ENCODE measurements at places on chromosomes 6 and 20. TPM values are rescaled to one million over a fixed set of nuclear protein-coding genes. Genes with fewer than 3 reads are reported as not detected.
A peak's percentile ranks its signal among the peaks of the same experiment; 100 is the strongest.

- H3K4me3 ChIP-seq: 0 out of 2 replicates have a peak overlapping the region, but pooled peaks have one; percentile 75
- no peaks in the 10 kb centered on the region for H3K36me3 ChIP-seq
- peak overlapping the region; percentile 50 for H3K27ac ChIP-seq
- DNase-seq: no peak
- peaks cover 6% of the 10 kb centered on the region for H3K27me3 ChIP-seq
Observed at GRCh38 chr6:2877057-2877882, 25.8 kb downstream of the SERPINB9 start.

DNA sequence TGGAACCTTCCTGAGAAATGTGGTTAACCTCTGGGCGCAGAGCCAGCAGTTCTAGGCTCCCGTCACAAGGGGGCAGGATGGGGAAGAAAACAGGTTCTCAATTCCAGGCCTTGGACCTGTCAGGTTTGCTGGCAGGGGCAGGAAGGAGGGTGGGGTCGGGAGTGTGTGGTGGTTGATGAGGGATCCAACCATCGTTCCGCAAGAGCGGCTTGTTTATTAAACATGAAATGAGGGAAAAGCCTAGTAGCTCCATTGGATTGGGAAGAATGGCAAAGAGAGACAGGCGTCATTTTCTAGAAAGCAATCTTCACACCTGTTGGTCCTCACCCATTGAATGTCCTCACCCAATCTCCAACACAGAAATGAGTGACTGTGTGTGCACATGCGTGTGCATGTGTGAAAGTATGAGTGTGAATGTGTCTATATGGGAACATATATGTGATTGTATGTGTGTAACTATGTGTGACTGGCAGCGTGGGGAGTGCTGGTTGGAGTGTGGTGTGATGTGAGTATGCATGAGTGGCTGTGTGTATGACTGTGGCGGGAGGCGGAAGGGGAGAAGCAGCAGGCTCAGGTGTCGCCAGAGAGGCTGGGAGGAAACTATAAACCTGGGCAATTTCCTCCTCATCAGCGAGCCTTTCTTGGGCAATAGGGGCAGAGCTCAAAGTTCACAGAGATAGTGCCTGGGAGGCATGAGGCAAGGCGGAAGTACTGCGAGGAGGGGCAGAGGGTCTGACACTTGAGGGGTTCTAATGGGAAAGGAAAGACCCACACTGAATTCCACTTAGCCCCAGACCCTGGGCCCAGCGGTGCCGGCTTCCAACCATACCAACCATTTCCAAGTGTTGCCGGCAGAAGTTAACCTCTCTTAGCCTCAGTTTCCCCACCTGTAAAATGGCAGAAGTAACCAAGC lies 29.6 kb downstream of the SRSF3 start:
- H3K36me3 ChIP-seq: no peaks in the 10 kb centered on the region
- H3K27me3 ChIP-seq: no peaks in the 10 kb centered on the region
- peaks cover 19% of the 10 kb centered on the region for H3K4me1 ChIP-seq
- H3K4me3 ChIP-seq: no peak overlapping the region
- no peak overlapping the region for H3K27ac ChIP-seq

- peaks cover 17% of the 10 kb centered on the region for H3K4me1 ChIP-seq
- H3K27ac ChIP-seq: no peak overlapping the region
- no peak for DNase-seq
- H3K27me3 ChIP-seq: no peaks in the 10 kb centered on the region
- H3K4me3 ChIP-seq: no peak overlapping the region
- no peaks in the 10 kb centered on the region for H3K36me3 ChIP-seq
Observed at GRCh38 chr6:45756606-45757005, 259.1 kb downstream of the CLIC5 start.

DNA sequence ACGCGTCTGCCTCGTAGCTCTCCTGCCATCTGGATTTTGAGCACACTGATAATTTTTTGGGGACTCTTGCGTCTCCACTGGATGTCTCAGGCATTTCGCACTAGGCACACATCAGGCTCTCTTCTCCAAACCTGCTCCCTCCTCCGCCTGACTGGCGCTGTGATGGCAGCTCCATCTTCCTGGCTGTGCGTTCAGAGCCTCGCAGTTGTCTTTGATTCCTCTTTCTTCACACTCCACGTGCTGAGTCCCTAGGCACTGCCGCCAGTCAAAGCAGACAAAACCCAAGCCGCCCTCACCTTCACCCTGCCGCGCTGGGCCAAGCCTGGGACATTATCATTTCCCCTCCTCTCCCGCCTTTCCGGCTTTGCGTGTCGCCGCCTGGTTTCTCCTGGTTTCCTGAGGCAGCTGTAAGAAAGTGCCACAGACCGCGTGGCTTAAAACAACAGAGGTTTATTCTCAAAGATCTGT lies 778 bp downstream of the PSMG4 start:
- peak; percentile 68 for DNase-seq
- H3K36me3 ChIP-seq: no peaks in the 10 kb centered on the region
- H3K27me3 ChIP-seq: no peaks in the 10 kb centered on the region
- H3K4me3 ChIP-seq: peak overlapping the region; percentile 85
- H3K27ac ChIP-seq: peak overlapping the region; percentile 49

- peak; percentile 16 for DNase-seq
- H3K27ac ChIP-seq: peak overlapping the region; percentile 14
- H3K4me1 ChIP-seq: peaks cover 22% of the 10 kb centered on the region
Observed at GRCh38 chr20:53706466-53707370, 113.1 kb upstream of the ZNF217 start.

DNA sequence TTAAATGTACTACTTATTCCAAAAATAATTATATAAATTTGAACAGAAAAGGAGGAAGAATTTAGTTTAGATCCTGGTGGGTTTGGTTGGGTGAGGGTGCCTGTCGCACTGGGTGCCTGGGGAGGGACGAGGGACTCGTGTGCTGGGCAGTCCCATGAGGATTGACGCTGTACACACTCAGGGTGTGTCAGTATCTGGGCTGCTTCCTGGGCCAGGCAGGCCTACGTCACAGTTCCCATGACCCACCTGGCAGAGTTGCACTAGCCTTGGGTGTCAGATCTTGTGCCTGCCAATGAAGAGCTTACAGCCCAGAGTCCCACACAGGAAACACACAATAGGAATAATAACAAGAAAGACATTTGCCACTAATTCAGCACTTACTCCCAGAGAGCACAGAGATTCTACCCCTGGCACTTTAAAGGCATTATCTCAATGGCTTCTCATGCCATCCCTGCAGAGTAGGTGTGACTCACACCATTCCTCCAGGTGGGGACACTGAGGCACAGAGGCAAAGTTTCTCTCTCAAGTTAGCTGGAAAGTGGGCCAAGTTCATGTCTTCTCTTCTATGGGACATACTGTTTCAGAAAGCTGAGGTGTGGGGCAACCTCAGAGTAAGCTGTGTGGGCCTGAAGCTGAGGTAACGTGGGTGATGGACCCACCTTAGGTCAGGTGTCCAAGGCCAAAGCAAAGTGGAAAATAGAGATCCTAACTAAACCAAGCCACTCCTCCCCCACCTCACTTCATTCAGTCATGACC lies 1.3 kb upstream of the SDCBP2 start:
- no peak overlapping the region for H3K4me3 ChIP-seq
- peaks cover 3% of the 10 kb centered on the region for H3K36me3 ChIP-seq
- peak; percentile 76 for DNase-seq
- no peaks in the 10 kb centered on the region for H3K27me3 ChIP-seq
- H3K27ac ChIP-seq: peak overlapping the region; percentile 31

GRCh38 chr20:60632391-60633262 lies 619.4 kb upstream of the CDH4 start:
- no peak overlapping the region for H3K27ac ChIP-seq
- H3K27me3 ChIP-seq: no peaks in the 10 kb centered on the region
- no peaks in the 10 kb centered on the region for H3K36me3 ChIP-seq
- H3K4me3 ChIP-seq: no peak overlapping the region
- H3K4me1 ChIP-seq: no peaks in the 10 kb centered on the region

GRCh38 chr6:145749632-145750031 lies 14.3 kb upstream of the EPM2A start:
- H3K36me3 ChIP-seq: no peaks in the 10 kb centered on the region
- H3K27ac ChIP-seq: peak overlapping the region; percentile 65
- 0 out of 2 replicates have a peak overlapping the region, but pooled peaks have one; percentile 3 for H3K4me3 ChIP-seq
- peaks cover 8% of the 10 kb centered on the region for H3K4me1 ChIP-seq
- DNase-seq: peak; percentile 83
- H3K27me3 ChIP-seq: no peaks in the 10 kb centered on the region

GRCh38 chr20:17863577-17864292 lies 104.9 kb downstream of the SNX5 start:
- H3K4me3 ChIP-seq: no peak overlapping the region
- H3K36me3 ChIP-seq: no peaks in the 10 kb centered on the region
- 0 out of 2 replicates have a peak, but pooled peaks cover 4% of the 10 kb centered on the region for H3K4me1 ChIP-seq
- no peak overlapping the region for H3K27ac ChIP-seq

- H3K27me3 ChIP-seq: no peaks in the 10 kb centered on the region
- H3K4me3 ChIP-seq: no peak overlapping the region
- H3K27ac ChIP-seq: no peak overlapping the region
Observed at GRCh38 chr20:64092258-64093012, 8.2 kb upstream of the LKAAEAR1 start.

GRCh38 chr20:32287231-32287638 lies 9.8 kb downstream of the KIF3B start:
- DNase-seq: no peak
- no peak overlapping the region for H3K4me3 ChIP-seq
- peaks cover 13% of the 10 kb centered on the region for H3K4me1 ChIP-seq
- H3K27ac ChIP-seq: no peak overlapping the region
- no peaks in the 10 kb centered on the region for H3K27me3 ChIP-seq

DNA sequence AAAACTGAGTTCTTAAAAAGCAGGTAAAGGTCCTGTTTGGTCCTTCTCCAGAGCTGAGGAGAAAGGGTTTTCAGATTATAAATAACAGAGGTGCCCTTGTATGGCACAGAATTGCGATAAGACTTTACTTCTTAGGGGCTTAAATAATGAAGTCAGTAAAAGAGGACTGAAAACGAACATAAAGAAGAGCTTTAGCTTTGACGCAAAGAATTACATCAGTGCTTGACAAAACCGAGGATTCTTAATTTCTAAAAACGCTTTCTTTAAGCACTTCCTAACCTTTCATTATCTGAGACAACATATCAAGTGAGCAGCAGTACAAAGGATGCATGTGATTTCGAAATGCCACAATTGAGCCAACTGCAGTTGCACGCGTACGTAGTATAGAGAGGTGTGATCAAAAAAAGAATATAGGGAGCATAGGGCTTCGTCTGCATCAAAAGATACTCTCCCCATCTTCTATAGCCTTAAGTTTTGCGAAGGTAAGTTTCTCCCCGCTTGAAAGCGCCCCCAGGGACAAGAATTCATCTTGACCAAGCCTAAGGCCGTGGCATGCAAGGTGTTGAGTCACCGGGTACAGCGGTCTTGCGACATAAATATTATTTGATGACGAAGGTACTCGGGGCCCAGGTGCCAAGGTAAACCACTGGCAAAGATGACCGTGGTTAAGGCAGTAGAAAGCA lies 778 bp upstream of the LOC128125822 start:
- peak overlapping the region; percentile 98 for H3K27ac ChIP-seq
- H3K4me3 ChIP-seq: peak overlapping the region; percentile 77
- peak; percentile 94 for DNase-seq
- peaks cover 10% of the 10 kb centered on the region for H3K36me3 ChIP-seq

GRCh38 chr20:16647875-16648597 lies 74.8 kb upstream of the KIF16B start:
- no peaks in the 10 kb centered on the region for H3K4me1 ChIP-seq
- no peak overlapping the region for H3K27ac ChIP-seq
- no peak for DNase-seq
- no peak overlapping the region for H3K4me3 ChIP-seq

DNA sequence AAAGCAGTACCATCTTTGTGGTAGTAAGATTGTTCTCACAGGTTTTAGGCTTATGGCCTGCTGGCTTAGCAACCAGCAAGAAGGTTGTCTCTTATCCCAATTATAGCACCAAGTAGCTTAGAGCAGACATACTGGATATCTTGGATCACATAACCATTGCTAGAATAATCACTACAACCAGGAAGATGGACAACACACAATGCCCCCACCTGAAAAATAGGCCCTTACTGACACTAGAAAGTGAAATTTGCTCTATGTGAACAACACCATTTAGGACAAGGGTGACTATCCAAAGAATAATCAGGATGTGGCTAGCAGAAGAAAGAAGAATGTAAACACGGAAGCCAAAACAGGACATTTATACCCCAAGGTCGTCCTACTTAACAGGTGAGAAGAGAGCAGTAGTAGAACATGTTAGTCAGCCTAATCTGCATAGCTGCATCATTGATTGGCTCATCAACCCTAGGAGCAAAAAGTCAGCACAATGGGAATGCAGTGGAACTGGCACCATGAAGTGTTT lies 172.7 kb upstream of the MARCKS start:
- H3K27ac ChIP-seq: no peak overlapping the region
- H3K4me3 ChIP-seq: no peak overlapping the region
- no peaks in the 10 kb centered on the region for H3K36me3 ChIP-seq
- H3K4me1 ChIP-seq: no peaks in the 10 kb centered on the region
- H3K27me3 ChIP-seq: no peaks in the 10 kb centered on the region

DNA sequence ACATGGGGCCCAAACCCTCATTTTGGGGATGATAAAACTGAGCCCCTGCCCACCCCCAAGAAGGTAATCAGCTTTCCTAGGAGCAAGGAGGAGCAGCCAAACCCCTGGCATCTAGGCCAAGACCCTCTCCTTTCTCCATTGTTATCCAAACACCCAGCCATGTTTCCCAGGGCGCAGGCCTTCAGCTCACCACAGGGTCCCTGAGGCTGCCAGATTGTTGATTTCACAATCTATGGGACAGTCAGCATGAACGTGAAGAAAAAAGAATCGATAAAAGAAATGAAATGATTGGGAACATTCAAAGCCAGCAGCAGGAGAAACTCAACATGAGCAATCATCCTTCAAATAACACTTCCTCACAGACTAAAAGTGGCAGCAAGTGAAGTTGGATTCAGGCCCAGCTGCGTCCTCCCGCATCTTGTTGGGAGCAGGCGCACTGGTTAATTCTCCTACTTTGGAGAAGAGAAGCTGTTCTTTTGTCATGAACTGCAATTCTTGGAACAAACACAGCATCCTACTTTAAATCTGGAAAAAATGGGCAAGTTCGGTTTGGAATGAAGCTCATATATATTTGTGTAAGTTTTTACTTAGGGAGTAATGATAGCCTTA lies 241.8 kb upstream of the PRDM1 start:
- no peak overlapping the region for H3K4me3 ChIP-seq
- no peaks in the 10 kb centered on the region for H3K27me3 ChIP-seq
- H3K4me1 ChIP-seq: peaks cover 3% of the 10 kb centered on the region
- no peak overlapping the region for H3K27ac ChIP-seq

GRCh38 chr6:15980801-15981200 lies 148.1 kb upstream of the MYLIP start:
- H3K27ac ChIP-seq: no peak overlapping the region
- no peak overlapping the region for H3K4me3 ChIP-seq
- H3K4me1 ChIP-seq: no peaks in the 10 kb centered on the region
- no peak for DNase-seq
- H3K27me3 ChIP-seq: peaks cover 10% of the 10 kb centered on the region

Gene FAM50B
- total RNA-seq: 6.1 TPM

Gene CCN6
- not detected for total RNA-seq

Gene HCK
- total RNA-seq: not detected

Gene RAD21L1
- total RNA-seq: not detected

Gene LRRN4
- not detected for total RNA-seq

Gene GPR63
- total RNA-seq: 0.11 TPM

Gene NOTCH4
- 0.65 TPM for total RNA-seq

Gene BMP6
- total RNA-seq: 10.3 TPM

Gene HLA-DMB
- not detected for total RNA-seq

Gene ADTRP
- total RNA-seq: 1.3 TPM

Gene PTK7
- total RNA-seq: 146 TPM

All from GM23248 (cell line).